ENCODE measurements at places on chromosomes 1 and 21. TPM values are rescaled to one million over a fixed set of nuclear protein-coding genes. Genes with fewer than 3 reads are reported as not detected.

Gene SIM2
- not detected for total RNA-seq

Gene KCNQ4
- total RNA-seq = under 0.01 TPM

Gene WNT3A
- not detected for total RNA-seq

Gene TMEM51
- total RNA-seq = 8.3 TPM

Gene PANK4
- 23.3 TPM for total RNA-seq

Gene PLA2G2D
- not detected for total RNA-seq

Gene CACNA1S
- total RNA-seq = not detected

Gene HIVEP3
- total RNA-seq = 0.17 TPM

Gene EPHB2
- 47.3 TPM for total RNA-seq

Gene TMEM240
- 5.5 TPM for total RNA-seq

Gene KCNJ9
- total RNA-seq = not detected

Gene WDR64
- not detected for total RNA-seq

Gene LDLRAD1
- not detected for total RNA-seq

Gene BCAN
- total RNA-seq = not detected

Gene NOS1AP
- total RNA-seq = 0.29 TPM

Gene CFAP141
- not detected for total RNA-seq

Gene FOXD3
- not detected for total RNA-seq

Gene RIMS3
- total RNA-seq = 0.33 TPM

Gene SLC45A3
- total RNA-seq = 1.5 TPM

Gene S100PBP
- total RNA-seq = 29.9 TPM

Gene RGS8
- under 0.01 TPM for total RNA-seq

Gene COL24A1
- 0.87 TPM for total RNA-seq

Gene DCDC2B
- total RNA-seq = not detected

Gene CRP
- not detected for total RNA-seq

Gene RGSL1
- not detected for total RNA-seq

Gene ESRRG
- 0.29 TPM for total RNA-seq

Gene HP1BP3
- total RNA-seq = 336 TPM

Gene RGS7
- 1.9 TPM for total RNA-seq

Data from smooth muscle cell of trachea (primary cell).